ENCODE measurements at places on chromosomes 2 and 18. TPM values are rescaled to one million over a fixed set of nuclear protein-coding genes. Genes with fewer than 3 reads are reported as not detected.

The DIPK1C gene
- total RNA-seq, result 12.9 TPM

The ACVR1 gene
- 22.8 TPM for total RNA-seq

The NOSTRIN gene
- total RNA-seq, result 11.9 TPM

The NCKAP5 gene
- 11.7 TPM for total RNA-seq

The REG3A gene
- not detected for total RNA-seq

The INO80C gene
- 28.0 TPM for total RNA-seq

The DSG1 gene
- 0.93 TPM for total RNA-seq

The SIGLEC15 gene
- not detected for total RNA-seq

- peaks cover 5% of the 10 kb centered on the region for H3K4me1 ChIP-seq
- peaks cover 24% of the 10 kb centered on the region for H3K36me3 ChIP-seq
- H3K27me3 ChIP-seq, result no peaks in the 10 kb centered on the region
- H3K27ac ChIP-seq, result no peak overlapping the region
- H3K4me3 ChIP-seq, result no peak overlapping the region
- no peak for DNase-seq
These were observed 57.5 kb downstream of the PIAS2 start for GRCh38 chr18:46859855-46860254.

- no peaks in the 10 kb centered on the region for H3K4me1 ChIP-seq
- H3K4me3 ChIP-seq, result no peak overlapping the region
- no peaks in the 10 kb centered on the region for H3K27me3 ChIP-seq
- H3K27ac ChIP-seq, result no peak overlapping the region
- no peaks in the 10 kb centered on the region for H3K36me3 ChIP-seq
These were observed 219.2 kb downstream of the LRP1B start for GRCh38 chr2:141911485-141912066.

DNA sequence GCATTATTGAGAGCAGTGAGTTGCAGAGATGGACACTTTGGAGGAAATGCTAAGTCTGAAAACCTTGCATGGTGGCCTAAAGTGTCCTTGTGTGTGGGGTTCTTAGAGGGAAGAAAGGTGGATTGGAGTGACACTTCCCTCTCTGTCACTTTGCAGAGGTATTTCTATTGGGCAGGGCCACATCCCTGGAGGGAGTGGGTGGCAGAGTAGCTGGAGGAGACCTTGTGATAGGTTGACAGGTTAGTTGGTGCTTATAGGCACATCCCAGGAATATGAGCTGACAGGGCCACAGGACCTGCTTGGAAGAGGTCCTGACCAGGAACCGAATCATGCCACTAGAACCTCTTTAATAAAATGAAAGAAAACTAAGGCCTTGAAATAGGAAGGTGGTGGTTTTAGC, 972 bp upstream of the IGFBP5 start:
- H3K27ac ChIP-seq, result peak overlapping the region; percentile 49
- no peak for DNase-seq
- no peaks in the 10 kb centered on the region for H3K36me3 ChIP-seq
- peaks cover 77% of the 10 kb centered on the region for H3K4me1 ChIP-seq
- no peak overlapping the region for H3K4me3 ChIP-seq

DNA sequence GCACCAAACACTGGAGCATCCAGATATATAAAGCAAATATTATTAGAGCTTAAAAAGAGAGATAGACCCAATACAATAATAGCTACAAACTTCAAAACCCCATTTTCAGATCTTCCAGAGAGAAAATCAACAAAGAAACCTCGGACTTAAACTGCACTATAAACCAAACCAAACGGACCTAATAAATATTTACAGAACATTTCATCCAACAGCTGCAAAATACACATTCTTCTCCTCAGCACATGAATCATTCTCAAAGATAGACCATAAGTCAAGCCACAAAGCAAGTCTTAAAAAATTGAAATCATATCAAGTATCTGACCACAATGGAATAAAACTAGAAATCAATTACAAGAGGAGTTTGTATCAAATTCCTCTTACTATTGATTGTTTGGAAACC, 140.2 kb upstream of the OTOS start:
- H3K36me3 ChIP-seq, result no peaks in the 10 kb centered on the region
- no peak for DNase-seq
- H3K27ac ChIP-seq, result no peak overlapping the region
- no peak overlapping the region for H3K4me3 ChIP-seq
- peaks cover 5% of the 10 kb centered on the region for H3K4me1 ChIP-seq

DNA sequence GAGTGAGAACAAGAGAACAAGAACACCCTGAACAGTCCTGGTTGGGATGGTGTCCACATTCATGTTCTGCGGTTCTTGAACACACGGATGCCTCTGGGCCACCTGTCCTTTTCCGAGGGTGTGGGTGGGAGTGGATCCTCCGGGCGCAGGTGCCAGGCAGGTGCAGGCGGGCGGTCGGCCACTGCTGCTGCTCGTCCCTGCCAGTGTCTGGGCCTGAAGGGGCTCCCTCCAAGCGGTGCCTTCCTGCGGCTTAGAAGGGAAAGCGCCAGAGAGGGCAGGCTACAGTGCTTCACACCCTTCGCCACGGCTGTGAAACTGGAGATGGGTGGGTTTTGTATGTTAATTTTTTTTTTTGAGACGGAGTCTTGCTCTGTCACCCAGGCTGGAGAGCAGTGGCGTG, 8.0 kb upstream of the D2HGDH start:
- no peak for DNase-seq
- no peaks in the 10 kb centered on the region for H3K27me3 ChIP-seq
- no peak overlapping the region for H3K4me3 ChIP-seq
- H3K36me3 ChIP-seq, result no peaks in the 10 kb centered on the region
- no peak overlapping the region for H3K27ac ChIP-seq
- peaks cover 9% of the 10 kb centered on the region for H3K4me1 ChIP-seq

DNA sequence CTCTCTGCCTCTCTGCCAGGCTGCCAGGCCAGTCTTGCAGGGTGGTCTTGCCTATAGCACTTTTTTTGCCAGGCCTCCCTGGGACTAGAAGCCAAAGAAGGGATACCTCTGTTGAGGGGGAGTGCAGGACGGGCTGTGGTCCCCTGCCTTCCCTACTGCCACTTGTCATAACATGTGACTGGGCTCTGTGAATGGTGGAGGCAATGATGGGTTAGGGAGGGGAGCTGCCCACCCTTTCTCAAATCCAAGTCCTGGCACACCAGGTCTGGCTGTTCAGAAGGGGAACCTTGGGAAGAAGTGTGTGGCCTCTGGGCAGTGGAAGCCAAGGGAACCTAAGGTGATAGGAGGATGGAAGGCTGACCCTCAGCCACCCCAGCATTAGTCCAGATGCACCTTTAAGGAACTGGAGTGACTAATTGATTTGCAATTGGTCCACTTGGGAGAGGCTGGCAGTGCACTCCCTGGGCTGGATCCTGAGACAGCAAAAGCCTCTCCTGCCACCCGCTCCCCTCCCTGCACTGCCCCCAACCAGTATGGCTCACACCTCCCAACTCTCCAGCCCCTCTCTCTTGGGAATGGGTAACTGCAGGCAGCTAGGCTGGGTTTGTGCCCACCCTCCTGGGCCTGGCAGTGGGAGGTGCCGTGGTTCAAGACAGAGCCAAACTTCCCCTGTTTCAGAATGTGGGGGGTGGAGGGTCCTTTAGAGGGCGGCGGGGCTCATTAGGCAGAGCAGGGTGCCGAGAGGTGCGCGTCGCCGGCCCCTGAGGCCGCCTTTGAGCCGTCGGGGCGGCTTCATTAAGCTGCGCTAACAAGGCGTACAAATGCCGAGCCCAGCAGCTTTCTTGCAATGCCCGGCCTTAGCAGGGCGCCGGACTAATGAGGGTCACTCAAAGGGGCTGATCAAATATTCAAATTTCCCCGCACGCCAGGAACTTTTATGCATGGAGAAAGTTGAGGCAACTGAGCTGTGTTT, 4.5 kb upstream of the SIX3 start:
- H3K27me3 ChIP-seq, result peaks cover 97% of the 10 kb centered on the region
- peak overlapping the region; percentile 15 for H3K4me3 ChIP-seq
- H3K36me3 ChIP-seq, result no peaks in the 10 kb centered on the region
- no peak overlapping the region for H3K27ac ChIP-seq
- peaks cover 67% of the 10 kb centered on the region for H3K4me1 ChIP-seq

DNA sequence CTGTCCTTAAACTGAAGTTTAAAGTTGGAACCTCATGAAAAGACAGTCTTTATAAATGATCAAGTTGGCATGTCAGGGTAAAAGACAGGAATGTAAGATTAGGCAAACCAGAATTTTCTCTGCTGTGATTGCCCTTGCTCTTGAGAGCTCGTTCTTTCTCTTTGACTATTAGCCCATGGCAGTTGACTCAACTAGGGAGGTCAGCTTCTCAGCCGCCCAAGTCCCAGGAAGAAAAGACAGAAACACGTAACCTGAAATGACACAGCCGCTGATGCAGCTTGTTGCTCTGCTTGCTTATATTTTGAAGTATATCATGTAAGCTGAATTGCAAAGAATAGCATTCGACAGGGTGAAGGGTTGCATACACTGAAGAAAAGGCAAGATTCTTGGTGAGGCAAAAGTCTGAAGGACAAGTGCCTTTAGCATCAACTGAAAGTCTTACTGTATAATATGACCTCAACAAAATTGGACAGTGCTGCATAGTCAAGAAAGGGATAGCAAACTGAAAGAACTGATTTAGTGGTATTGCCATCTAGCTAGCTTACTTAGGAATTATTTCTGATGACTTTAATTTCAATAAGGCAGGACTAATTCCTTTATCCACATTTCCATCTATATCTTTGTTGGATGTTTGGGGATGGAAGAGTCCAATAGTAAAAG, 54.7 kb downstream of the ARHGAP15 start:
- no peak overlapping the region for H3K27ac ChIP-seq
- H3K4me3 ChIP-seq, result no peak overlapping the region
- no peaks in the 10 kb centered on the region for H3K36me3 ChIP-seq
- no peaks in the 10 kb centered on the region for H3K4me1 ChIP-seq
- DNase-seq, result no peak

GRCh38 chr2:181459621-181460021, 2.4 kb downstream of the ITGA4 start:
- H3K4me3 ChIP-seq, result peak overlapping the region; percentile 4
- no peak overlapping the region for H3K27ac ChIP-seq
- peaks cover 20% of the 10 kb centered on the region for H3K27me3 ChIP-seq
- no peak for DNase-seq

GRCh38 chr2:190997526-190998113, 16.4 kb downstream of the STAT1 start:
- H3K36me3 ChIP-seq, result peaks cover 100% of the 10 kb centered on the region
- H3K27me3 ChIP-seq, result no peaks in the 10 kb centered on the region
- no peaks in the 10 kb centered on the region for H3K4me1 ChIP-seq
- no peak overlapping the region for H3K27ac ChIP-seq
- no peak for DNase-seq

DNA sequence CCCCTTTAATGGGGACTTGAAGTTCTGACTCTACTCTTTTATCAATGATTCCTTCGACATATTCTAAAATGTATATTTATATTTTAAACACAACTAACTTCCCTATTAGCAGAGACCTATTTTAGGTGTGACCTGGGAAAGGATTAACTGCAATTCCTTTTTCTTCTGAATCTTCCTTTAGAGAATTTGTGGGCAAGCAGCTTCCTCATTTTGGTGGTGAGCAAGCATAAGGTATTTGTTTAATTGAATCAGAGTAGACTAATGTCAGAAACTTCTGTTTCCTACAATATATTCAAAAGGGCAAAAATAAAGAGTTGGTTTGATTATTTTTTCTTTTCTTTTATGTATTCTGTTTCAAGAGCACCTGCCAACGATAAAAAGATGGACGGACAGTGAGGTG, 237.0 kb downstream of the IKZF2 start:
- no peaks in the 10 kb centered on the region for H3K27me3 ChIP-seq
- H3K36me3 ChIP-seq, result no peaks in the 10 kb centered on the region
- no peak overlapping the region for H3K4me3 ChIP-seq
- no peaks in the 10 kb centered on the region for H3K4me1 ChIP-seq
- H3K27ac ChIP-seq, result no peak overlapping the region
- no peak for DNase-seq

DNA sequence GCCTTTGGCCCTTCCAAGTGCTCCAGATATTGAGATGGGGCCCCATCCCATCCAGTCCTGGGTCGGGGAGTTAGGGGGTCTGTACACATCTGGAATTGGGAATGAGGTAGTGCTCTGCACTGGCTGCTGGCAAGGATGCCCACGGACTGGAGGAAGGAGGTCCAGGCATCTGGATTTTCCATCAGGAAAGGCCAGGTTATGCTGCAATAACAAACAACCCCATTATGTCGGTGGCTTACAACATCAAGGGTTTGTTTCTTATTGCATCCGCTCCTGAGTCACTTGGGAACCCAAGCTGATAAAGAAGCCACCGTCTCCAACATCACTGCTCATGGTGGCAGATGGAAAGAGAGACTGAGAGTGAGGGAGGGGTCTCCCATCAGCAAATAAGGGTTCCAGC, 229.9 kb downstream of the TFCP2L1 start:
- no peaks in the 10 kb centered on the region for H3K4me1 ChIP-seq
- no peaks in the 10 kb centered on the region for H3K36me3 ChIP-seq

DNA sequence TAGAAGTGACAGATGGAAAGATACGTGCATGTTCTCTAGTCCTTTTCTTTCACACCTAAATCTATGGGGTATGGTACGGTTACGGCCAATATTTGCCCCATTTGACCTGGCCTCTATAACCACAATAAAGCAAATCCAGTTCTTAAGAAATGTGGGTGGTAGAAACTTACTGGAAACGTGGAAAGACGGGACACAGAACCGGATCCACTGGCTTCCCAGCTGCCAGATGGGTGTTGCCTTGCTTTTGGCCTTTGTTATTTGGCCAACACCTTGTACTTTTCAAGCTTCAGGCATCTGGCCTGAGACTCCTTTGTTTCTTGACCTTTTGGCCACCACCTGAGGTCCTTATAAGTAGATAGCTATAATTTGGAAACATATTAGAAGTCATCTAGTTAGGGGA, 635.9 kb downstream of the SLC4A3 start:
- no peaks in the 10 kb centered on the region for H3K36me3 ChIP-seq
- H3K4me3 ChIP-seq, result no peak overlapping the region
- no peaks in the 10 kb centered on the region for H3K4me1 ChIP-seq
- H3K27me3 ChIP-seq, result no peaks in the 10 kb centered on the region
- DNase-seq, result no peak
- H3K27ac ChIP-seq, result no peak overlapping the region

GRCh38 chr18:58670404-58671110, 708 bp upstream of the MALT1 start:
- H3K36me3 ChIP-seq, result no peaks in the 10 kb centered on the region
- no peak for DNase-seq
- no peaks in the 10 kb centered on the region for H3K27me3 ChIP-seq

DNA sequence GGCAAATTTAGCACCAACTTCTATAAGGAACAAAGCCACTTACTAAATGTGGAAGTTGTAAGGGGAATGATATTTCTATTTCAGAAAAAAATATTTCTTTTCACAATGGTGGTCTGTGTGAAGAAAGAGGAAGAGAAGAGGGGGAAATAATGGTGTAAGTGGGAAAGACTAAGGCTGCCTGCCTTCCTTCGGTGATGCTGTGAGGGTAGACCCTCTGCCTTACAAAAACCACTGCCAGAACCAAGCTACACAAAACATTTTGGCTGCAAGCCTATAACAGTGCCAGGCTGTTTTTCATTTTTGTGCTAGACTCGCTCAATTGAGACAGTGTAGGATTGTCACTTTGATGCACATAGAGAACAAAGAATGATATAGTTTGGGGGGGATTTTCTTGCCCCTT, 286.6 kb downstream of the ZEB2 start:
- peaks cover 13% of the 10 kb centered on the region for H3K4me1 ChIP-seq
- H3K27me3 ChIP-seq, result no peaks in the 10 kb centered on the region
- no peak overlapping the region for H3K4me3 ChIP-seq
- H3K36me3 ChIP-seq, result no peaks in the 10 kb centered on the region
- no peak for DNase-seq
- H3K27ac ChIP-seq, result no peak overlapping the region

GRCh38 chr2:157497638-157498314, 53.9 kb upstream of the CYTIP start:
- no peaks in the 10 kb centered on the region for H3K4me1 ChIP-seq
- H3K36me3 ChIP-seq, result no peaks in the 10 kb centered on the region
- H3K4me3 ChIP-seq, result no peak overlapping the region
- no peak for DNase-seq
- H3K27me3 ChIP-seq, result no peaks in the 10 kb centered on the region
